ENCODE measurements at places on chromosomes 6 and 20.
A peak's percentile ranks its signal among the peaks of the same experiment; 100 is the strongest.

DNA sequence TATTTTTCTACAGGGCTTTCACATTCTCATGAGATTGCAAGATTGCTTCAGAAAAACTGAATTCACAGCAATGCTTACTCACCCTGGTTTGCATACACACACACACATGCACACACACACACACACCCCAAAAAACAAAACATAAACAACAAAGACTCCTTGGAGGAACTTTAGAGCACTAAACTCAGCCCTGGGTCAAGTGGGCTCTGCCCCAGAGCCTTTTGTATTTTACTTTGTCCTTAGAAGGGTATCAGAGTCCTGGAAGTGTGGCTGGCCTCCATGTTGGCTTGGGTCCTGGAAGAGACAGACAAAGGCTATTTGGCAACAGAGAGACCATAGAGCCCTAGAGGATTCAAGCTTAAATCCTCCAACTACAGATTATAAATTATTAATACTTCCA lies 8.0 kb upstream of the CST9 start:
- DNase-seq, result no peak

- peak; percentile 7 for DNase-seq
Observed at GRCh38 chr6:22045261-22045912, 251.4 kb downstream of the PRL start.

GRCh38 chr6:142845624-142846458 lies 99.1 kb downstream of the HIVEP2 start:
- peak; percentile 77 for DNase-seq

DNA sequence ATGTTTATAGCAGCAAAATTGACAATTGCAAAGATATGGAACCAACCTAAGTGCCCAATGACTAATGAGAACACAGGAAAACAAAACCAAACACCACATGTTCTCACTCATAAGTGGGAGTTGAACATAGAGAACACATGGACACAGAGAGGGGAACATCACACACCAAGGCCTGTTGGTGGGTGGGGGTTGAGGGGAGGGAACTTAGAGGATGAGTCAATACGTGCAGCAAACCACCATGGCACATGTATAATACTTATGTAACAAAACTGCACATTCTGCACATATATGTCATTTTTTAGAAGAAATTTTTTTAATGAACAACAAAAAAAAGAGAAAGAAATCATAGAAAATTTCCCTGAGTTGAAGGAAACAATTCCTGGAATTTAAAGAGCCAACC lies 3.9 kb downstream of the EPM2A start:
- no peak for DNase-seq

- peak; percentile 34 for DNase-seq
Observed at GRCh38 chr20:37316116-37316774, 26.8 kb downstream of the MANBAL start.

DNA sequence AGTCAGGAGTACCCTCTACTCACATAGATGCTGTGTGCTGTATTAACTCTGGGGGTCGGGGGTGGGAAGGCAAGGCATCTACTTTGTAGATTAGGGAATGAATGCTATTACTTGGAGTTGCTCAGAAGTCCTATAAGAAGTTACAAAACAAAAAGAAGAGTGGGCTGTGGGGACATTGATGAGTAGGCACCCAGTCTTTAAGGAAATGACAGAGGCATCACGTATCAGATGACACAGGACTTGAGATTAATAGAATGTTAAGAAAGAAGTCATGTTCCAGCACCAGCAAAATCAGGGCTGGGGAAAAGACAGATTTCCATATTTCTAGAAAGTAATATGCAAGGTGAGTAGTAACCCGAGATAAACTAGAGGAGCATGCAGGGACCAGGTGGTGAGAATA lies 19.0 kb upstream of the STXBP5 start:
- no peak for DNase-seq

- DNase-seq, result no peak
Observed at GRCh38 chr6:20448828-20449227, 47.1 kb downstream of the E2F3 start.

DNA sequence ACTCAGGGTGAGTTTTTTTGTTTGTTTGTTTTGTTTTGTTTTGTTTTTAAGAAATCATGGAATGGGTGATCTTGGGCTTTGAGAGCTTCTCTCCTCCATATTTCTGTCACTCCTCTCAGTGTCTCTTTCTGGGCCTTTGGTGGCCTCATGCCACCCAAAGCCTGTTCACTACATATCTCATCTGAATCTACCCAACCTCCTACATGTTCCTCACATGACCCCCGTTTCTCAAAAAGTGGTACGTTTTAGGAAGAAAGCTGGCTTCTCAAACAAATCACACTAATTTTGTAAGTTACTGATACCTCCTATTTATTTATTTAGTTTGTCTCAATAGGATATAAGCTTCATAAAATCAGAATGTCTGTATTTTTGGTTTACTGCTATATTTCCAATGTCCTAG lies 80.0 kb downstream of the SESN1 start:
- DNase-seq, result no peak

DNA sequence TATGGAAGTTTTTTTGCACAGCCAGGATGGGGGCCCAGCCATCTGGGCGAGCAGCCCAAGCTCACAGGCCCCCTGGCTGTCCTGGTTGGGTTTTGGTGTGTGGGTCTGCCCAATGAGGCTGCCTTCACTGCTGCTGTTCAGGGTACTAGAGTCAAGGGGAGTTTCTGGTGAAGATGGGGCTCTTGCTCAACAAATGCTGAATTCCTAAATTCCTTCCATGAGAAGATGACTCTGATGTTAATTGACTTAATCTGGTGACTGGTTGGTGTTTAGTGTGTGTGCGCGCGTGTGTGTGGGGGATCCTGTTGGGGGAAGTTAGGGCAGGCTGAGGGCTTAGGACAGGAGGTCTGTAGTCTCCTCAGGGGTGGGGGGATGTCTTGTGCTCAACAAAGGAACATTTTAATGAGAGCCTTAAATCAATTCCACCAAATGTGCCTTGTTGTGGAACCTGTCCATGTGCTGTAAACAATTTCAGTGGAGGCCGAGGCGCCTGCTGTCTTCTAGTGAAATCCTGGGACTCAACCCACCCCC lies 1.9 kb downstream of the PTK7 start:
- DNase-seq, result no peak

- no peak for DNase-seq
Observed at GRCh38 chr6:53672237-53672636, 6.7 kb upstream of the KLHL31 start.

GRCh38 chr6:56514395-56514794 lies 128.3 kb downstream of the DST start:
- no peak for DNase-seq

- DNase-seq, result no peak
Observed at GRCh38 chr6:106383573-106383972, 23.1 kb downstream of the CRYBG1 start.

DNA sequence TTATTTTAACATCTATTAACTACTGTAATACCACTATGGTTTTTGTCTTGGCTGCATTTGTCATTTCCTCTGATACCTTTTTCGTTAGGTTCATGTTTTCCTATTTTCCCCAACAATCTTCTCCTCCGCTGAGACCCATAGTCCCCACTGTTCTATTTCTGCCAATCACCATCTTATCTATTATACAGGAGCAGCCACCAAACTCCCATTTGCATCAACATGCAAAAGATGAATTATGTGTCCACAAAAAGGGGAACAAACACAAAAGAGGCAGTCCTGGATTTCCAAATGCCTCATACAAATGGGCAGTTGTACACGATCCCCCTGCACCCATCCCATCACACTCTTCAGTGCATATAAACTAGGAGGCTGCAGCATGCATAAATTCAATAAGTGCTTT lies 121.7 kb upstream of the MYLIP start:
- DNase-seq, result no peak

- DNase-seq, result no peak
Observed at GRCh38 chr6:46638650-46639049, 14.0 kb downstream of the CYP39A1 start.

DNA sequence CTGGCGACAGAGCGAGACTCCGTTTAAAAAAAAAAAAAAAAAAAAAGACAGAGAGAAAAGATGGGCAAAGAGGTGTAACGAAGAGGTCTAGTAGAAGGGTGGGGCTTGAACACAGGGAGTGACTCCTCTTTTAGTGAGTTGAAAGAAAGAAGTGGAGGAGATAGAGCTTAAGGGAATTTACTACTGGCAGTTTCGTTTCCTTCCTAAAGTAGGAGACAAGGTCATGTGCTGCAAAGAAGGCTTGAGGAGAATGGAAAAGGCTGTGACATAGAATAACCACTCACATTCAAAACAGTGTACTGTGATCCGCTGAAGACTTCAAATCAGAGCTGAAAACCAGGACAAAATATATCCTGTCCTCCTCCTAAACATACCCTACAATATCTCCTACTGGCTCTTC lies 63.8 kb upstream of the EIF2S2 start:
- no peak for DNase-seq

- no peak for DNase-seq
Observed at GRCh38 chr20:14142171-14142570, 146.9 kb downstream of the MACROD2 start.

GRCh38 chr6:107401573-107401972 lies 57.8 kb downstream of the PDSS2 start:
- no peak for DNase-seq

DNA sequence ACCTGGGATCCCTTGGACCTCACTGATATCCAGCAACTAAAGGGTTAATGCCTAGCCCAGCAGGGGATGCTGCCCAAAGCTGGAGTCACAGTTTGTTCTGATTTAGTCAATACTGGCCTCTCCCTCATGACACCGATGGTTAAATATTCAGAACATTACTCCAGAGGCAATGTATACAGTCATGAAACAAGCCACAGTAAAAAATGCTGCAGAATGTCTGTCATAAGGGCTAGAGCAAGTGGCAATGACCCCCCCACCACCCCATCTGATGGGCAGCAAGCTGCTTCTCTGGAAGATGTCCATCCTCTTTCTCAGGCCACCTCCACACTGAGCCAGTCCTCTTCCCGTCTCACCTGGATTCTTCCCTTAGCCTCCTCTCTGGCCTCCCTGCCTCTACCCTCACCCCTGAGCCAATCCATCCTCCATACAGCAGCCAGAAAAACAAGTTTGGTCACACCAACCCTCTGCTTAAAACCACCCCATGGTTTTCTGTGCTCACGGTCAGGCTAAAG lies 99.0 kb upstream of the KCNG1 start:
- no peak for DNase-seq

- no peak for DNase-seq
Observed at GRCh38 chr6:90066697-90067096, 172.4 kb downstream of the GJA10 start.

Data from CD4-positive, alpha-beta T cell treated with Interleukin-4 for 1 hour (primary cell).